ENCODE measurements at places on chromosomes 6 and 20.

- DNase-seq, result no peak
These were observed 31.3 kb downstream of the SLC26A8 start for GRCh38 chr6:35993150-35993549.

DNA sequence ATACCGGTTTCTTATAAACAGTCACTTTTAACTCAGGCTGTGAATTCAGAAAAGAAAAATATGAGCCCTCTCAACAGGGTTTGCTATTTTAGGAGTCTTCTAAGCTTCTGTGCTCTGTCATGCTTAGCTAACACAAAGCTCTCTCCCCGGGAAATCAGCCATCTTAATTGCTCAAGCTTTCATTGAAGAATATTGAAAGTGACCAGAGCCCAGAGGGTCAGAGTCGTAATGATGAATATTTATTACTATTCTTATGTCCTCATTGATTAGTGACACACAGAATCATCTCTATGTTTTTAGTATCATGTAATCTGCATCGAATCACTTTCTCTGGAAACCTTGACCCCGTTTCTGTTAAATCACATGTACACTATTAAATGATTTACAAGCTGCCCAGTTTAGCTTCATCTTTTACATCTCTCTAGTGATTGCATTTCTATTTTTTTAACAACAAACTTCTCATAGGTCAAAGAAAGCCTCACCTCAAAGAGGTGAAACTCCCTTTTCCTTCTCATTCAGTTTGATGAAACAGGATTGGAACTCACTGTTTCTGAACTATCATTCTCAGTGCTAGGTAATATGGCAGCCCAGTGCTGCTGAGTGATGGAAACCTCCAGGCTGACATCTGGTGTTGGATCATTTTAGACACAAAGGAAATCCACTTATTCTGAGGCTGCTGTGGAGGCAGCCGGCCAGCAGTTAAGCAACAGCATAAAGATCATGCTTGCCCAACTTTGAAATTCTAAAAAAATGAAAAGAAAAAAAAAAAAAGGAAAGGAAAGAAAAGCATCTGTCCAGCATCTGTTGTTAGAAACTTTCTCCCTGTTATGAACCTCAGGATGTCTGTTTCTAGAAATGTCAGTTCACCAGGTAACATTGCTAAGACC is 96.3 kb downstream of the RFPL4B start:
- peak; percentile 64 for DNase-seq

- no peak for DNase-seq
These were observed 309.1 kb upstream of the IMPG1 start for GRCh38 chr6:76381612-76382011.

- no peak for DNase-seq
These were observed 38.2 kb downstream of the MYLIP start for GRCh38 chr6:16166871-16167608.

DNA sequence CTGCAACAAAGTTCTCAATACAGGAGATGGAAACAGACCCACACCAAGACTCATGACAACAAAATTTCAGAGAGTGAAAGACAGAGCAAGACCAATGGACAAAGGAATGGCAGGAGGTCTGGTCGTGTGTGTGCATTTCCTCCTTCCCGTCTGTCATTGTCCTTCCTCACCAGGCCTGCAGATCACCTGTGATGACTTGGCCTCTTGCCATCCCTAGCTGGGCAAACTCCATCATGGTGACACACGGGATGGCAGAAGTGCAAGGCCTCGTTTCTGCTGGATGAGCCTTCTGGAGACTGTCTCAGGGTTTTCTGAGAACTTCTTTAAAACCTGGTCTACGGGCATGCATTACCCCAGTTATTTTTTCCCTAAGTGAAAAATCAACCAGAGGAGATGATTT is 49.2 kb downstream of the RPP21 start:
- no peak for DNase-seq

DNA sequence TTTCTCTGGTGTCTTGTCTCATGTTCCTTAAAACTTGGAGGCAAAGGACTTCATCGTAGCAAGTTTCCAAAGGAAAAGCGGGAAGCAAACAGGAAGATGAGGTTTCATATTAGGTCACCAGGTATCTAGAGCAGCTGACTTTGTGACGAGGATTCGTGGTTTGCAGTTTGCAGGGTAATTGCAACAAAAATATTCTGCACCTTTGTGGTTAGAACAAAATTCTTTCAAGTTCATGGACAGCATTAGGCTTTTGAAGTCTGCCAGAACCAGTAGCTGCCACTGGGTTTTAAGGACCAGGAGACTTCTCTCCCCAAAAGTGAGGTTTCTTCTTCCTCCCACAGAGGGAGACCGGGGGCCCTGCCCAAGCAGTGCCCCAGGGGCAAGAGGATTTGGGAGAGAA is 63.4 kb downstream of the RPP40 start:
- DNase-seq, result no peak

DNA sequence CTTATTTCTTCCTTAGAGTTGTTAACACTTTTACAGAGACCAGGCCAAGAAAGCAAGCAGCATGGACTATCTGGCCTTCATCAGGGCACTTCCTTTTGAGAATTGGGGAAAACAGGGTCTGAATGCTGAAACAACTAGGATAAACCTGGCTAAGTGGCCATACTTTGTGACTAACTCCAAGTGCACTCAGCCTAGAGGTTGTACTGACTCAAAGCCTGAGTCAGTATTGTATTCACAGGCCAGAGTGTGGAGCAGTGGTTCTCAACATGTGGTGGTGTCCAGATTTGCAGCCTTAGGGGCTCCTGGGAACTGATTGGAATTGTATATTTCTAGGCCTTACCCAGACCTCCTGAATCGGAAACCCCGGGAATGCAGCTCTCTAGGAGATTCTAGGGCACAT is 20.1 kb downstream of the SEC23B start:
- peak; percentile 46 for DNase-seq

DNA sequence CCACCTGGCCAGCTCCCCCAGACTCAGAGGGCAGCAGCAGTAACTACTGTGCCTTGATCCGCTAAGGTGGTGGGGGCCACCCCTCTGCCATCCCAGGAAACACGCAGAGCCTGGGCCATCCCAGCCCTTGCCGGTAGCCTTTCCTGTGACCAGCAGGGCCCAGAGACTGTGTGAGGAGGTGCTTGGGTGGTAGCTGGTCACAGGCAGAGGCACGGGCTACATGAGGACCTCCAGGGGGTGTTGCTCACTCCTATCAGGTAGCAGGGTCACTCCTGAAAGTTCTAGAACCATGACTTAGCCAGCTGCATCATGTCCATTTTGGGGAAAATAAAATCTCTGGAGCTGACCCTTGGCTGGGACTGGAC is 22.8 kb downstream of the PCMTD2 start:
- no peak for DNase-seq

All from EH (cell line).